ENCODE measurements at places on chromosomes 7 and 10.

DNA sequence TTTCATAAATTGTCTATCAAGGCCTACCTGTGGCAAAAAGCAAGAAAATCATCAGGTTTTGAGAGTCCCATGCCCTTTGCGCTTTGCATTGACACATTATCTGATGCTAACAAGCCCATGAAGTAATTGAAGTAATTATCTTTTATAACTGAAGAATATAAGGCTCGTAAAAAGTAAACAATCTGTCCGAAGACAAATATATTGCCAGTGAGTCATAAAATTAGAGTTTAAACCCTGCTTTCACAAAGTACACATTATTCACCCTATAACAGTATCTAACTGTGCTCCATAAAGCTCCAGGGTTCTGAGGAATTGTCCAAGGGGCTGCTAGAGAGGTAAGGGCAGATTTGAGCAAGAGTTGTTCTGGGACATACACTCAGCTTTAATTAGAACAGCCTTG lies 102.3 kb upstream of the PPP1R3A start:
- no peak for DNase-seq

GRCh38 chr7:118045629-118046028 lies 138.3 kb upstream of the LSM8 start:
- DNase-seq: no peak

DNA sequence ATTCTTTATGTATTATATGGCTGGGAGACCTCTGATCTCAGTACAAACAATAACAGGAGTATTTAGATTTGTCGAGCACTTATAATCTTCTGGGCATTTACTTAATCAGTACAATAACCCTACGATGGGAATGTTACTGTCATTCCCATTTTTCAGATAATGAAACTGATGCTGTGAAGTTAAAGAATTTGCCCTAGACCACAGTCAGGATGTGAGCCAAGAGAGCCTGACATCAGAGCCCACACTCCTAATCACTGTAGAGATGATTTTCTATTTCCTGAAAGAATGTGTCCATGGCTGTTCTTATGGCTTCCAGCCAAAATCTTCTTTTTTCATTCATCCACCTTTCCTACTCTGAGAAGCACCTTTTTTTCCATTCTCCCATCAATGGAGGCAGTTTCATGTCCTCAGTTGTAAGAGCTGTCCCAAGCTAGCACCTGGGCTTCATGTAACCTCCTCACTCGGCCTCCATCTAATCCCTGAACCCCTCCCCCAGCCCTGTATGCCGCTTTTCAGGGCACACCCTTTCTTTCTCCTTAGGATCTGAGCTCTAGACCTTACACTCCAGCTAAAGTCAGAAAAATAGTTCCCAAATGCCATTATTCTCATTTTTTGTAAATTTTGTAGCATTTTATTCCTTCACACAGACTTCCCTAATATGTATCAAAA lies 12.2 kb upstream of the CAV1 start:
- DNase-seq: no peak

DNA sequence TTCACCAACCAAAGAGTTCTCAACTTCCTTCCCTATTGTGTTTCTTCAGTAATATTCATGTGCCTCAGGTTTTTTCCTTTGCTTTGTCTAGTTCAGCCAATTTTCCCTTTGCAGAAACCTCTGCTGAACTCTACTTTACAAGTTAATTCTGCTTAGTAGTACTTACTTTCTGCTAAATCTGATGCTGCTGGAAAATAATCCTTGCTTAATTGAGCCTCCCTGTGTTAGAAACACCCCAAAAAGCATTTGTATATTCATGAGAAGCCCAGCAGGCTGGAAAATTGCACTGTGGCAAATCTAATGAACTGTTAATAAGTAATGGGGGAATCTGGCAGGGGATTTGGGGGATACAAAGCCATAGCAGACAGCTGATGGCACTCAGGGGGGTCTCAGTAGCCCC lies 78.5 kb downstream of the CDCA7L start:
- no peak for DNase-seq

- no peak for DNase-seq
Observed at GRCh38 chr7:79465551-79465950, 12.1 kb upstream of the MAGI2 start.

GRCh38 chr10:46255801-46256747 lies 30.7 kb upstream of the ANTXRL start:
- peak; percentile 42 for DNase-seq

DNA sequence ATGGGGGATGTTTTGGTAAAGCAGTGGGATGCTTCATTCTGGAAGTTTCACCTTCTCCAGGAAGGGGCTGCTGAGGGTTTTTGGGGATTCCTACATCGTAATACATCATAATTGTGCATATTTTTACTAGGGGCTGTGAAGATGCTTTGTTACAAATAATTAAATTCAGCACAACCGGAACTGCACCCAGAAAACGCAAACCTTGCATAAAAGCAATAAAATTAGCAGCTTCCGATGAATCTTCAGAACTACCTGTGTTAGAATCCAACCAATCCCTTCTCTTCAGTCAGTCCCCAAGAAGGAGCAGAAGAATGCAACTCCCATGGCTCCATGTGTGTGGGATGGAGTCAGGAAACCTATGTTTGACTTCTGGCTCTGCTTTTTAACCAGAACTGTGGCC lies 48.4 kb upstream of the HMX3 start:
- DNase-seq: no peak

DNA sequence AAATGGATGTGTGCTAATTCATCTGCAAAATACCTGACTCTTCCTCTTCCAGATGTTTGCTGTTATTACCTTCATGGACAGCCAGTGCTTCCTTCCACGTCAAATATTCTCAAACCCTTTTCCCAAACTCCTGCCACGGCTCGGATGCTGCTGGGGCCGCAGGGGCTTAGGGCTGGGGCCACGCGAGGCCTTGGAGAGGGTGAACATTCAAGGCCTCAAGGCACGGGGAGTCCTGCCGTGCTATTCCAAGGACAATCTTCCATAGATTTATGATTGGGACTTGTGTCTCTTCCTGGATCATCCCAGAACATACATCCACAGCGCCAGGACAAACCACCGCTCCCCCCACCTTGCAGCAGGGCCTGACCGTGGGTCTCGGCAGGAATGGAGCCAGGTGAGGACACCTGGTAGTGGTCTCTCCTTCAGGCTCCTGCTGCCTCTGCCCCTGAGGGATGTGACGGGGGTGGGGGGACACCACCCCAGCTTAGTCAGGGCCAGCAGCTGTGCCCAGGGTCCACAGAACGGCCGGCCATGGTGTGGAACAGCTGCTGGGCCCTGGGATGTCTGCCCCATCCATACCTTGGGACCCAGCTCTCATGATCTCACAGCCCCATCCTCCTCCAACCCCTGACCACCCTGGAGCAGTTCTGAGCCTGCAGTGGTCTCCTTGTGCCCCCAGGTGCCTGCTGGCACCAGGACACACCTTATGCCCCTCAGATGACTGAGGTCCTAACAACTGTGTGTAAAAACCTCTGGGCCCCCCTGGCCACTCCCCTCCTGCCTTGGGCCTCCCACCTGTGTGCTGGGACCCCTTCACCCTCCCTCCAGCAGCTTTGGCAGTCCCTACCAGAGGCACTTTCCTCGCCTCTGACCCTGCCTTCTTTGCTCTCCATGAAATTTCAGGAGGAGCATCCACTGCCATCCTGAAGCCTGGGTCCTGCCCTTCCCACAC lies 16.7 kb downstream of the VIPR2 start:
- DNase-seq: no peak

DNA sequence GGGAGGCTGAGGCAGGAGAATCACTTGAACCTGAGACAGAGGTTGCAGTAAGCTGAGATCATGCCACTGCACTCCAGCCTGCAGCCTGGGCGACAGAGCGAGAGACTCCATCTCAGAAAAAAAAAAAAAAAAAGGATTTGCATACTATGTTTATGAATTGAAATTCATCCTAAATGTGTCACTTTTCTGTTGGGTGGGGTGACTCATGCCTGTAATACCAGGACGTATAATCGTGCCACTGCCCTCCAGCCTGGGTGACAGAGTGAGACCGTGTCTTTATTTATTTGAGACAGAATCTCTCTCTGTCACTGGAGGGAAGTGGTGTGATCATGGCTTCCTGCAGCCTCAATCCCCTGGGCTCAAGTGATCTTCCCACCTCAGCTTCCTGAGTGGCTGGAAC lies 5.8 kb downstream of the ZNF212 start:
- DNase-seq: peak; percentile 3

GRCh38 chr10:124025152-124025551 lies 68.2 kb downstream of the CHST15 start:
- DNase-seq: no peak

DNA sequence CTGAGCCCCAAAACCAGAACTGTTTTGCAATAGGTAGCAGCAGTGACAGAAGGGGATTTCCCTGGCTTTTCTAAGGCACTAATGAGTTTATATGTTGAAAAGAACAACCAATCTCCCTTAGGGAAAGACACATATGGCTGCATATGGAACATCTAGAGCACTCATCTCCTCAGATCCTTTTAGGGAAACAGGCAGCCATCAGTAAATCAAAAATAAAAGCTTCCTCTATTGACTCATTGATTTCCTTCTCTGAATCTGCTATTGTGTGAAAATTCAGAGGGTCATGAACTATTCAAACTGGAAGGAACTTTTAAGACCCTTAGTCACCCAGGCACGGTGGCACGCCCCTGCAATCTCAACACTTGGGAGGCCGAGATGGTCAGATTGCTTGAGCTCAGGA lies 110.9 kb upstream of the NANOS1 start:
- no peak for DNase-seq

DNA sequence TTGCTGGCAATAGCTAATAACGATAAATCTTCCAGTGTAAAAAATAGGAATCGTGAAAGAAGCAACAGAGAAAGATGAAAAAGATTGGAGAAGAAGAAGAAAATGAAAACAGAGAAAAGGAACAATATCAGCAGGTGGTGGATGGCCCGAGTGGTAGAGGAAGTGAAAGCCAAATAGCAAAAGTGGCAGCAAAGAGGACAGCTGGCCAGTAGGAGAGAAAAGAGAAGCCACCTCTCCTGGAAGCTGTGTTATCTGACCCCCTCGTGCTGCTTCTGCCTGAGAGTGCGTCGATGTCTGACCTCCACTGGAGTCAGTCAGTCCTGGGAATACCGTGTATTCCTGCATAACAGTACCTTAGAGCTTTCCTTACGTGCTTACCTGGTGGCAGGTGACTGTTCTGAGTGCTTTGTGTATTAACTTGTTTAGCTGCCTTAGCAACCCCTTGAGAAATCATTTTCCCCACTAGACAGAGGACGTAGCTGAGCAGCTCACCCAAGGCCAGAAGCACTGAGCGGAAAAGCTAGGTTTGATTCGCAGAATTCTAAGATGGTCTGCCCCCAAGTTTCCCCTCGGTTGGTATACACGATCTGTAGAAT lies 88.3 kb downstream of the CHN2 start:
- DNase-seq: no peak

GRCh38 chr10:103241262-103242011 lies 4.2 kb upstream of the RPEL1 start:
- DNase-seq: no peak

Measured in stimulated activated CD4-positive, alpha-beta T cell treated with anti-CD3 and anti-CD28 coated beads, Interleukin-1b, Interleukin-23, amount 100 ng/mL, for 4 hours (primary cell).